ENCODE measurements at places on chromosomes 13 and 19.

DNA sequence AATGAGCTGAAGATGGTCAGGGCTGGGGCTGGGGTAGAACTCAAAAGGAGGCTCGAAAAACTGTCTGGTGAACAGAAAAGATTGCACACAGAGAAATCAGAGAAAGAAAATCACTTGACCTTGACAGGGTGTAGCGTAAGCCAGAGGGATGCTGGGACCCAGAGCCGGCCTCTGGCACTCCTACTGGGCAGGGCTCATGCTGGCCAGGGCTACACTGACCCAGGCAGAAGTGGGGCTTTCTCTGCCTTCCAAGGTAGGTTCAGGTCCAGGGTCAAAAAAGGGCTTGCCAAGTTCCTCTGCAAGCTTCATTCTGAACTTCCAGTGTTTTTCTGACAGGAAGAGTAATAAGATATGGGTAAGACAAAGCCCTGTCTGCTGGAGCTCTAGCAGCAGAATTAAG lies 56.2 kb downstream of the LATS2 start:
- no peak for DNase-seq

DNA sequence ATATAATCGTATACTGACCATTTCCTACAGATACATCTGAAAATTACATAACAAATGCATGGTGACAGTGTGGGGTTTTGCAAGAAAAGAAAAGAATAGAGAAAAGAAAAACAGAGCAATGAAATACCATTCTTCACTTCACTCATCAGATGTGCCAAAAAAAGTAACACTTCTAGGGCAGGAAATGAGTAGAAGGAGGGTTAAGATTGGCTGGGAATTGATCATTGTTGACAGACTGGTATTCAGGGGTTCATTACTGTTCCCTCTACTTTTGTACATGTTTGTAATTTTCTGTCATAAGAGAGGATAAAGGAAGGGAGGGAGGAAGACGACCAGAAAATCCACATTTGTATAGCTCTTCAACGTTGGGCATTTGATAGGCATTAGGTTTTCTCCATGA lies 31.5 kb downstream of the ABCC4 start:
- DNase-seq, result no peak

GRCh38 chr13:66675620-66676019 lies 554.5 kb downstream of the PCDH9 start:
- no peak for DNase-seq

GRCh38 chr19:33285441-33285927 lies 16.9 kb downstream of the CEBPA start:
- DNase-seq, result no peak

DNA sequence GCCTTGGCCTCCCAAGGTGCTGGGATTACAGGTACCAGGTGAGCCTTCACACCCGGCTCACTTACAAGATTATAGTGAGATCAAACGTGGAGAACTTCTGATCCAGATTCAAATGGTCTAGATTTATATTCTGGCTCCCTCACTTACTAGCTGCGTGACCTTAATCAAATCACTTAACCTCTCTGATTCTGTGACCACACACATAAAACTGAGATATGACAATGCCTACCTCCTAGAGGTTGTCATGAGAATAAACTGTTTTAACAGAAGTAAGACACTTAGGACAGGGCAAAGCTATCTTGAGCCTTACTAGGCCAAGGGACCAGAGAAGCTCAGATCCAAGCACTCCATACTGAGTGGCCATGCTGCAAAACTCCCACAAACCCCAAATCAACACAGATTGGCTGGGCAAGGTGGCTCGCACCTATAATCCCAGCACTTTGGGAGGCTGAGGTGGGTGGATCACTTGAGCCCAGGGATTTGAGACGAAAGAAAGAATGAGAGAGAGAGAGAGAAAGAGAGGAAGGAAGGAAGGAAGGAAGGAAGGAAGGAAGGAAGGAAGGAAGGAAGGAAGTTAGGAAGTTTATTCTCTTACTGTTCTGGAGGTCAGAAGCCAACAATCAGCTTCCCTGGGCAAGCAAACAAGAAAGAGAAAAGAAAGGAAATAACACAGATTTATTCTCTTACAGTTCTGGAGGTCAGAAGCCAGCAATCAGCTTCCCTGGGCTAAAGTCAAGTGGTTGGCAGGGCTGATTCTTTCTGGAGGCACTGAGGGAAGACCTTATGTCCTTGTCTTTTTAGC lies 46.1 kb upstream of the MAP3K10 start:
- no peak for DNase-seq

DNA sequence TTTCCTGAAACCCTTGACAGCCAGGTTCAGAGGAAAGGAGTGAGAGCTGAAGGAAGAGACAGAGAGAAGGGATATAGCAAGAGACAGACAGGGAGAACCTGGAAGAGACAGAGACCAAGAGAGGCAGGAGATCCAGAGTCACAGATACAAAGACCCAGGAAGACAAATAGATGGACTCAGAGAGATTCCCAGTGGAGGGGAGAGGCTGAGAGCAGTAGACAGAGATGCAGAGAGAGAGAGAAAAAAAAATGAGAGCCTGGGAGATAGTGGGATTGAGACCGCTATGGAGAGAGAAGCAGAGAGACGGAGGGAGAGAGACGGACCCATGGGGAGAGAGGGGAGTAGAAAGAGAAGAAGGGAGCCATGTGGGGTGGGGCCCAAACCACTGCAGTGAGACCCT lies 763 bp downstream of the FXYD7 start:
- DNase-seq, result no peak

GRCh38 chr19:14361824-14362223 lies 19.4 kb upstream of the ADGRE5 start:
- no peak for DNase-seq

- DNase-seq, result no peak
Measured at GRCh38 chr19:43768273-43769050, 12.3 kb downstream of the KCNN4 start.

- DNase-seq, result no peak
Measured at GRCh38 chr13:57784633-57785032, 153.1 kb downstream of the PCDH17 start.

GRCh38 chr19:372306-372890 lies 27.8 kb upstream of the MIER2 start:
- DNase-seq, result no peak

DNA sequence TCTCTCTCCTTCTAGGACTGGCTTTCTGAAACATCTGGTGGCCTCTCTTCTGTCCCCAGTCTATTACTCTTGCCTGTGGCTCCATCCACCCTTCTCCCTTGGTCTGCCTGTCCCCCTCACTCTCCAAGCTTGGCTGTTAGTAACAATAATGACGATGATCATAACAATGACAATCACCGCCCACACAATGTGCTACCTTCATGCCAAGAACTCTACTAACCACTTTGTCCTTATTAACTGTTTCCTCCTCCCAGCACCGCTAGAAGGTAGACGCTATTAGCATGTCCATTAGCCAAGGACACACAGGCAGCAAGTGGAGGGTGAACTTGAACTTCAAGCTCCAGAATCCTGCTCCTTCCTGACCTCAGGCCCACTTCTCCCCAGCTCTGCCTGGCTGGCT lies 2.7 kb downstream of the GYS1 start:
- DNase-seq, result no peak

GRCh38 chr19:33296488-33296971 lies 5.8 kb downstream of the CEBPA start:
- DNase-seq, result no peak

GRCh38 chr19:33804021-33804799 lies 7.5 kb downstream of the KCTD15 start:
- DNase-seq, result no peak

DNA sequence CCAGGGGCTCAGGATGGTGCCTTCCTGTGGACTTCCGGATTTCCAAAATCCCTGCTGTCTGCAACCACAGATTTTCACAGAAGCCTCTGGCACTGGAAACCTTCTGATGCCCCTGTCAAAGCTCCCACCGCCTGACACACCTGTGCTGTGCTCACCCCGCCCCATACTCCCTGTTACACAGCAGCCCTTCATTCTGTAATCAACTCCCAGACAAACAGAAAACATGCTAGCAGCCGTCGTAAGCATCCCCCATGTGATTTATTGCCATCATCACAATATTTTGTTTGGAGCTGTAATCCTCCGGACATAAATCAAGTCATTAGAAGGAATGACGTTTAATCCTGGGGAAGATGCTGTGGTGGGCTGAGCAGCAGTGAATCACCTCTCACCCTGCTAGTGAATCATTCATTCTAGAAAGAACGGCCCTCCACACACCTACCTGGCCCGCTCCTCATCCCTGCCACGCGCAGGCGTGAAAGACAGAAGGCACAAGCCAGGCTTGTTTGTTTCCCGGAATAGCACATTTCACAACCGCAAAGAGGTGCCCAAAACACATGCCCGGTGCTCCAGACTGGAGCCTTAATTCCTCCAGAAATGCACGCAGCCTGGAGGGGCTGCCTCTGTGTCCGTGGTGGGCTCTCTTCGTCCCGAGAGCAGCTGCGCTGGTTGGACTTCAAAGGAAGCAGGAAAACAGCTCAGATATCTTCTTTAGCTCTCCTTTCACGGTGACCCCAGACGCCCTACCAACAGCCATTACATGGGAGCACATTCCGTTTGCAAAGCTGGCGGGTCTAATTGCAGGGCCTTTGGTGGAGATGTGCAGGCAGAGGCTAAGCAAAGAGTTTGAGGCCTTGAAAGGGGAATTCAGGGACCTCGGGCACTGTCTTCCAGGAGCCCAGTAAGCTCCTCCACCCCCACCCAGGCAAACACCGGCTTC lies 41.3 kb upstream of the KCTD15 start:
- no peak for DNase-seq

- DNase-seq, result no peak
Measured at GRCh38 chr13:23620613-23621315, 50.6 kb downstream of the TNFRSF19 start.

- DNase-seq, result no peak
Measured at GRCh38 chr19:55447421-55448174, 4.5 kb upstream of the SHISA7 start.

- DNase-seq, result no peak
Measured at GRCh38 chr19:36876993-36877938, 26.6 kb downstream of the ZNF345 start.

DNA sequence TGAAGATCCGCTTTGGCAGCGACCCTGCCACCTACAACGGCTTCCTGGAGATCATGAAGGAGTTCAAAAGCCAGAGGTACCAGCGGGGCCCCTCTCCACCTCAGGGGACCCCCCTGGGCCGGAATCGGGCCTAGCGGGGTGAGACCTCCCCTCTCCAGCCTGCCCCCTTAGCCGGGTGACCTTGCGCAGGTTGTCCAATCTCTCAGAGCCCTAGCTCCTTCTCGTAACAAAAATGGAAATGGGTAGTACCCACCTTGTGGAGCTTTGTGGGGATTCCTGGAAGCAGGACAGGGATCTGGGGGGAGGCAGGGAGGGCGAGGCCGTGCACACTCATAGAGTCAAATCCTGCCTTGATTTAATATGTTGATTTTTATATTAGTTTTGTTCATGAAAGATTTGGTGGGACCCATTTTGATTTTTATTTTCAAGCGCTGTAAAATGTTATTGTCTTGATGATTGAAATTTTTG lies 658 bp downstream of the SIN3B start:
- DNase-seq, result no peak

DNA sequence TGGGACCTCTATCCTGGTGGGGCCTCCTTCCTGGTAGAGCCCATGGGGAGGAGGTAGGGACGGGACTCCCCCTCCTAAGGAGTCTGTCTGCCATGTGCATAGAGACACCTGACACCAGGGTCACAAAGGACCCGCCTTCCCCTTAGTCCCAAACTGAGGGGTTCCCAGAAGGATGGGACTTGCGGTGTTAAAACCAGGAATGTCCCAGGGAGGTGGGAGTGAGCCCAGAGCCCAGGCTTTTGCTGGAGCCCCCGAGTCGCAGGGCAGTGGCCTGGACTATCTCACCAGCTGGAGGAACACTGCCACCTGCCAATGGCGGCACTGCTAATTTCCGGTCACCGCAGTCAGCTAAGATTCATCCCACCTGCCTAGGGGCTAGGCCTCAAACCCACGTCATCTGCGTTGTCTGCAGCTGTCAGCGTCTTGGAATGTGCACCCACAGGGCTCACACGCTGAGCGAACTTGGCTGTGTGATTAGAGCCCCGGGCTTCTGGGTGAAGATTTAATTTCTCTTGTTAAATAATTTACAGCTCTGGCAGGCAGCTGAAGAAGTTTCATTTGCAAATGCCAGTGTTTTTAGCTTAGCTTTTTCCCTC lies 31.9 kb upstream of the ATP11A start:
- DNase-seq, result no peak

DNA sequence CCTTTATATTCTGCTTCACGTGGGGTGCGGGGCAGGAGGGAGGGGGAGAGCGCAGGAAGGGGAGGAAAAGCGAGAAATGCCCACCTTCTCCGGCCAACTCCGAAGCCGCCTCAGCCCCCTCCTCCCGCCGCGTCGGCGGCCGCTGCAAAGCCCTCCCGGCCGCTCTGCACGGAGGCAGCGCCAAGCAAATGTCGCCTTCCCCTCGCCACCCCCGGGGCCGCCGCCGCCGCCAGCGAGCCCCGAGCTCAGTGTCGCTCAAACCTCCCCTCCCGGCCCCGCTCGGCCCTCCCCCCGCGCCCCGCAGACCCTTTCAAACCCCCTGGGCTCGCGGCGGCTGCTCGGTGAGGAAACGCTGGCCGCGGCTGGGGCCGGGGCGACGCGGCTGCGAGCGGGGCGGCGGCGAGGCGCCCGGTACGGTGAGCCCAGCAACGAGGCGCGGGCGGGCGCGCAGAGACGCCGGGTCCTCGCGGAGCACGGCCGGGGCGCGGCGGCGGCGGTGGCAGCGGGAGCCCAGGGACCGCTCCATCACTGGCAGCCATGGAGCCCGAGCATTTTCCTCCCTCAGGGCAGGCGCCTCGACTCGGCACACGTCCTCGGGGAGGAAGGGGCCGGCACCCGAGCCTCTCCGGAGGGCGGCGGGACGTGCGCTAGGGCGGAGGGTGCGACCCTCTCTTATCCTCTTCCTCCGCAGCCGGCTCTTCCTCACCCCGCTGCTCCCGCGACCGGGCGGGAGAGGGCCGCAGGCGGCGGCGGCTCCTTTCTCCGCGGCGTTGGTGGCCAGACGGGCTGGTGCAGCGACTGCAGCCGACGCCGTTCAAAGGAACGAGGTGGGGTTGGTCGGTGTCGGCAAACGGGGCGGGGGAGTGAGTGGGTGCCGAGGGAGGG lies 463 bp upstream of the TSC22D1 start:
- peak; percentile 16 for DNase-seq

DNA sequence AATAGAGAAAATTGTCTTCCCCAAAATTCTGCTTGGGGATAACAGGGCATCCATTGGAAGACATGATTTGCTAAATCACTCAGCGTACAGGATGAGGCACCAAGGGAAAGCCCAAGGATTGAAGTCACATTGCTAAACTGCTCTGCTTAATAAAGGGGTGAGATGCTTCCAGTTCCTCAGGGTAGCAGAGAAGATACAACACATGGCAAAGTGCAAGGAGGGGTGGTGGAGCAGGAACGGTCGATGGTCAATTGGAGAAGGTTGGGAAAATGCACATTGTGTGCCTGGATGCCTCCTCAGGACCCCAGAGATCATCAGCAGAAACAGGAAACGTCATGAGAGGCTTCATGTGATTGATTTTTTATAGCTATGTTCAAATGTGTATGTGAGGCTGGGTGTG lies 116.3 kb upstream of the SOX1 start:
- DNase-seq, result no peak

DNA sequence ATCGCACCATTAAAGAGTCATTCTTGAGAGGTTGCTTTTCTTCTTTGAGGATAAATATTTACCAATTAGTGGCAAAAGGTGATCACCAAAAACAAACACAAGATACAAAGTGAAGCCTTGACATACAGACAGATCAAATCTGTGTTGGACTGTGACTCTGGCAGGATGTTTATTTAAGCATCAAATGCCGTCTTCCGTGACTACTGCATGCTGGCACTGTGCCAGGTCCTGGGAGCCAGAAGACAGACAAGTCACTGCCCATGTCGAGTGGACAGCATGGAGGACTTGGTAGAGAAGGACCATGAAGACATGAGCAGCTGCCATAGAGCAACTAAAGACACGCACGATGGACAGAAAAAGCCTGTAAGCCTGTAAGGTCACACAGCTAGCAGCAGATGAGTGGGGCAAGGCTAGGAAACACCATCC lies 92.8 kb upstream of the FARP1 start:
- DNase-seq, result no peak
